HuH-7.5 (cell line): ENCODE measurements at places on chromosomes 7 and 10.
A peak's percentile ranks its signal among the peaks of the same experiment; 100 is the strongest.

- no peak for DNase-seq
Observed at GRCh38 chr10:61776615-61777266, 114.0 kb downstream of the CABCOCO1 start.

DNA sequence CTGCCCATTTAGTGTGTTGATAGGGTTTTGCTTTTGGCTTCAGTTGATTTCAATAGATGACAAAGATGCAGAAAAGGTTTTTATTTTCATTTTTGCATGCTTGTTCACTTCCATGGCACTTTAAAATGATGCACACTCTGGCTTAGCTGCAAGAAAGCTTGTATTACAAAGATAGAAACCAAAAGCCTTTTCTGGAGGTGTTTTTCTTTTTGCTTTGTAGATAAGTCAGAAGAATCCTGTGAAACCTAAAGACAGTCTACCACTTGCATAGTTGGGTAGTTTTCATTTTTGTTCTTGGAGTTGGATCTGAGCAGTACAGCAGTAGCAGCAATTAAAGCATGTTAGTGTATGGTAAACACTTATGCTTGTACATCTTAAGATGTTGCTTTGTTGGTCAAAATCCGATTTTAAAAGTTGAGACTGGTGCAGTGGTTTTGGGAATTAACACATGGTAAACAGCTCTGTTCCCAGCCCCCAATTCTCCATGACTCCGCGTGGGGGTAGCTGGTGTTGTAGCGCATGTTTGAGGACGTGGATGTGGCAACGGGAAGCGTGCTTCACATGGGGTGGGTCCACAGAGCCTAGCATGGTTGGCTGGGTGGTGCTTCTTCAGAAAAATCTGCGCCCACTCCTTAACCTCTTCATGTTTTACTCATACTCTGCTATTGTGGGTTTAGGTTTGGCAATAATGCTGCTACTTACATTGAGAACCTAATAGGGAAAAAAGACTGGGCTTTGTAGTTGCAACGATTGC, 19.8 kb downstream of the CCNY start:
- DNase-seq = no peak

- DNase-seq = no peak
Observed at GRCh38 chr10:43160046-43160920, 22.0 kb downstream of the CSGALNACT2 start.

GRCh38 chr10:18684953-18685352, 25.7 kb downstream of the ARL5B start:
- no peak for DNase-seq

DNA sequence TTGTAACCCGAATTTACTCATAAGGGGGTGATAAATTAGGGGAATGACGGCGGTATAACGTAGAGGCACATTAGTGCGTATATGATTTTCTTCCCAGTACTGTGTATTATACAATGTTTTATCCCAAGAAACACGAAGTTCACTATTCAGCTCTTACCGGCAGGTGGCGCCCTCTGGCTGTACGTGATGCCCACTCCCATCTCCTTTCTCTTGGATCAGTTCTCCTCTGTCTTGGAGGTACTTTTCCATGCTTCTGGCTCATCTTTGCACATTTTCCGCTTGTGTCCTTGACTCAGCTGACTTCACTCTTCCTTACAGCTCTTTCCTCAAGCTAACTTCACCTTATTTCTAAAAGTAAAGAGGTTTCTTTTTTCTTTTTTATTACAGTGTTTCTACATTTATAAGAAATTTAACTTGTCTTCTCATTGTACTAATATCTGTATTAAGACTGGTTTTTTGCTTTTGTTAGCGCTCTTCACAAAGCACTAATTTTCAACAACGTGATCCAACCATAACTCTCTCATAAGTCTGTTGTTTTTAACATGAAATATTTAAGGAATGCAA, 21.3 kb downstream of the TMEM176B start:
- peak; percentile 45 for DNase-seq
